ENCODE measurements at places on chromosomes 1 and 21.
A peak's percentile ranks its signal among the peaks of the same experiment; 100 is the strongest.

DNA sequence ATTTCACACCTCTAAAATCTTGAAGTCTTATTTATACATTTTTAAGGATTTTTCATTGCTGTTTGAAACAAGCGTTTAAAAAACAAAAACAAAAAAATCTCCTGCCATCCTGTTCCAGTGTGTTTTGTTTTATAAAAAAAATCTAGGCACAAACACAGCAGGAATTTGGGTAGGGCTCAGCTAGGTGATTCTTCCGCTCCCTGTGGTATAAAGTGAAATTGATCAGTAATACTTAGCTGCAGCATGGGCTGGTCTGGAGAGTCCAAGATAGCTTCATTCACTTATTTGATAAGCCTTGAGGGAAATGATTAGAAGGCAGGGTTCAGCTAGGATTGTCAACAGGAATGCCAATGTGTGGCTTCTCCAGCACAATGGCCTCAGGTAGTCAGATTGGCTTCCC lies 25.7 kb downstream of the ATF3 start:
- DNase-seq, result no peak

- DNase-seq, result no peak
Observed at GRCh38 chr1:167911413-167911812, 2.5 kb downstream of the ADCY10 start.

DNA sequence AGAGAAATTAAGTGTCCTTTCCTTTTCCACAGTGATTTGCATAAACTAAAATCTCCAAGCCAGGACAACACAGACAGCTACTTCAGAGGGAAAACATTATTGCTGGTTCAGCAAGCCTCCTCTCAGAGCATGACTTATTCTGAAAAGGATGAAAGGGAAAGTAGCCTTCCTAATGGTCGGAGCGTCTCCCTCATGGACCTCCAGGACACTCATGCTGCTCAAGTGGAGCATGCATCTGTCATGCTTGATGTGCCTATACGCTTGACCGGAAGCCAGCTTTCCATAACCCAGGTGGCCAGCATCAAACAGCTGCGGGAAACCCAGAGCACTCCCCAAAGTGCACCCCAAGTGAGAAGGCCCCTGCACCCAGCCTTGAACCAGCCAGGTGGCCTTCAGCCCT lies 39.1 kb downstream of the CLEC20A start:
- DNase-seq, result no peak

DNA sequence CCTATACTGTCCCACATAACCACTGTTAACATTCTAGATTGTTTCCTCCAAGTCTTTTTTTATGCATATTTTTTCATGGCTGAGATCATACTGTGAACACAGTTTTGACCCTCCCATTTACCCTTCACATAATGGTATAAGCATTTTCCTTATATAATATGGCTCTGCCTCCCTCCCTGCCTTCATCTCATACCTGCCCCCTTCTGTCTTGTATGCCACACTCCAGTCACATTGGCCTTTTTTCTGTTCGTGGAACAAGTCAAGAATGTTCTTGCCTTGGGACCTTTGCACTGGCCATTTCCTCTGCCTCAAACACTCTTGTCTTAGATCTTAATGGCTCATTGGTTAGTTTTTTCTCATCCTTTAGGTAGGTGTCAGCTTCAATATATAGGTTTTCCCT lies 24.3 kb upstream of the ELAVL4 start:
- DNase-seq, result no peak

GRCh38 chr1:211938561-211938997 lies 96.8 kb downstream of the INTS7 start:
- DNase-seq, result peak; percentile 25

- peak; percentile 4 for DNase-seq
Observed at GRCh38 chr1:66831529-66832239, 30.6 kb upstream of the INSL5 start.

GRCh38 chr1:241637604-241638003 lies 2.6 kb downstream of the CHML start:
- DNase-seq, result no peak

DNA sequence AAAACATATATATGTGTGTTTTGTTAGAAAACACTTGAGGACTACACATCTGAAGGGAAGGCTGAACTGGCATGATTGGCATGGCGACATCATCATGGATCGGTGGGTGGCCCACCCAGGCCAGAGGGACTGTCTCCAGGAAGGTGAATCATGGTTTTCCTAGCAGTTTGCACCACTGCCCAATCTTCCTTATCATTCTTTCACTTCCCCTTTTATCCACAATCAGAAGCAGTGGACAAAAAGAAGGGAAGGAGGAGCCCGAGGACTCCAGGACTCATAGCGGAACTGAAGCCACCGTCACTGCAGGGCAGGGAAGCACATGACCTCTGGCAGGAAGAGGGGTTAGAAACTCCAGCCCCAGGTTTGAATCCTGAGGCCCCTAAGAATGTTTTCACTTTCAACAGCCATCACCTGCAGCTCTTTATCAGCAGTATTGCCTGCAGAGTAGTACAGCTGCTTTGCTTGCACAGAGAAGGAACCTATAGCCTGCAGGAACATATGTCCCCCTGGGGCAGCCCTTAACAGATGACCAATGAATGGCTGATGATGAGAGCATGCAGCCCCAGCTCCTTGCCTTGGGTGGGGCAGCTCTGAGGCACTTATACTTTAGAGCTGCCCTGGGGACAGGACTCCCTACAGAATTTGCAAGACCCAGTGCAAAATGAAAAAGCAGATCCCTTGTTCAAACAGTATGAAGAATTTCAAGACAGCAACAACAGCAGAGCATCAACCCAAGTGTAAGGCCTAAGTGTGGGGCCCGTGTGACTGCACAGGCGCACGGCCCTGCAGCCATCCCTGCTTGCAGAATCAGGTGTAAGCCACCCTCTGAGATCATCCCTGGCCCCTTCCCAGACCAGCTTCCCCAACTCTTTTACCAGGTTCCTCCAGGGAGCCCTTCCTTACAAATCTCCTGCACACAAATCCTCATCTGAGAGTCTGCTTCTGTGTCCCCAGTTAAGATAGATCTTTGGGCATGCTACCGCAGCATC lies 241.8 kb upstream of the IRF2BP2 start:
- peak; percentile 62 for DNase-seq

DNA sequence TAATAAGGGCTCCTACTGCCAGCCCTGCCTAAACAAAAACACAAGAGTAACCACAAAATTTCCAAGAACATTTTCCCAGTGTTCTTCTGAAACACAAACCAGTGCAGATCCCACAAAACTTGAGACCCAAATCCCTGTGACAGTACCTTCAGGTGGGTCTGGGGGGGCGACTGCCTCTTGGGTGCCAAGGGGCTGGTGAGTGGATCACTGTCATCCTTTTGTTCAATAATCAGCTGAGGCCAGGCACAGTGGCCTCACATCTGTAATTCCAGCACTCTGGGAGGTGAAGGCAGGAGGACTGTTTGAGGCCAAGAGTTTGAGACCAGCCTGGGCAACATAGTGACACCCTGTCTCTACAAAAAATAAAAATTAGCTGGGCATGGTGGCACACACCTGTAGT lies 87.6 kb downstream of the GLIS1 start:
- DNase-seq, result no peak

GRCh38 chr1:192600275-192600674 lies 24.7 kb downstream of the RGS1 start:
- no peak for DNase-seq

Measured in fibroblast of the aortic adventitia (primary cell).